ENCODE measurements at places on chromosomes 3 and 15.

DNA sequence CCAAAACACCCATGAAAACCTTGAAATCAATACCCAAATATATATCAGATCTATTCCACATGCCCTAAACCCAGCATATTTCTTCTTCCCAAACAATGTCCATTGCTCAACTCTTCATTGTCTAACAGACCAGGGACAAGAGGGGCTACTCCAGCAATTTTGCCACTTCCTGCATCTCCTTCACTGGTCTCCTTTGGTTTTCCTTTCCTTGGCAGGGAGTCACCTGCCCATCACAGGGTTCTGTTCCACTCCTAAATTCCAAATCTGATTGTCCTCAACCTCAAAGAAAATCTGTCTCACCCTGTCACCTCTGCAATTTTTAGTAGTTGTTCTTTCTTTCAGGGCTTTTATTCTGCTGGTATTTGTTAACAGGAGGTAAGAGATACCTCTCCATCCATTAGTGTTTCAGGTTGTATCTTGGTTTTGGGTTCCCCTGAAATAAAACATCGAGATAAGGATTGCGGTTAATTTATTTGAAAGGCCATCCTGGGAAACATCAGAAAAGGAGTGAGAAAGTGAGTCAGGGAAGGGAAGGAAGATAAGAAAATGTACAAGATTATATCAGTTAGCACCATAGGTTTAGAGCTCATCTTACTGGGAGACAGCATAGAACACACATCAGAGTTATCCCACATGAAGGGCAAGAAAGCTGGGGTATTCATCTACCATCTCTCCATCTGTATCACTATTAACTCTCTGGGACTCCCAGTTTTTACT, 13.6 kb downstream of the ZBED2 start:
- DNase-seq = no peak

DNA sequence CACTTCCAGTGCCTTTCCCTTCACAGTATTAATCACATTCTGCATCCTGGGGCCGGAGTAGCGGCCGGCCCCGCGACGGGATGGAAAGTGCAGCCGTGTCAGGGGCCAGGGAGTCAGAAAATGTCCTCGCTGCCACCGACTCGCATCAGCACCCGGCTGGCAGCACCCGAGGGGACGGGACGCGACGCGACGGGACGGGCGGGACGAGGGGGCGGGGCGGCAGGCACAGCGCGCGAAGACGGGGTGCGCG, 353 bp downstream of the ATG3 start:
- no peak for DNase-seq

DNA sequence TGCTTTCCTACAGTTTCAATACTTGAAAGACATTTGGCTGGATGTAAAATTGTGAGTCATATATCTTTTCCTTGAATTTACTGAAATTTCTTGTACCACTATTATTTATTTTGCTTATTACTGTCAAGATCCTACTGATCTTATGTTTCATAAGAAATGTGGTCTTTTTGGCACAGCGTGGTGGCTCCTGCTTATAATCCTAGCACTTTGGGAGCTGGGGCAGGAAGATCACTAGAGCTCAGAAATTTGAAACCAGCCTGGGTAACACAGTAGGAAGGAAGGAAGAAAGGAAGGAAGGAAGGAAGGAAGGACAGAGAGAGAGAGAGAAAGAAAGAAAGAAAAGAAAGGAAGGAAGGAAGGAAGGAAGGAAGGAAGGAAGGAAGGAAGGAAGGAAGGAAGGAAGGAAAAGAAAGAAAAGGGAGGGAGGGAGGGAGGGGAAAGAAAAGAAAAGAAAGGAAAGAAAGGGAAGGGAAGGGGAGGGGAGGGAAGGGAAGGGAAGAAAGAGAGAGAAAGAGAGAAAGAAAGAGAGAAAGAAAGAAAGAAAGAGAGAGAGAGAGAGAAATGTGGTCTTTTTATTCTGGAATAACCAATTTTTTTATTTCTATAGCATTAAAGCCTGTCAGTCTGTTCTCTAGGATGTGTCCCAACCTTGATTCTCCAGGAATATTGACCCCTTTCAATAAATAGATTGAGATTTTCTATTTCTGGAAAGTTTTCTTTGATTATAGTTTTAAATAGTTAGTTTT, 572.0 kb upstream of the TGFBR2 start:
- DNase-seq = no peak

- peak; percentile 89 for DNase-seq
These were observed 900 bp upstream of the HYAL3 start for GRCh38 chr3:50299929-50300680.

- DNase-seq = peak; percentile 54
These were observed 1.4 kb downstream of the KBTBD13 start for GRCh38 chr15:65077981-65078352.

DNA sequence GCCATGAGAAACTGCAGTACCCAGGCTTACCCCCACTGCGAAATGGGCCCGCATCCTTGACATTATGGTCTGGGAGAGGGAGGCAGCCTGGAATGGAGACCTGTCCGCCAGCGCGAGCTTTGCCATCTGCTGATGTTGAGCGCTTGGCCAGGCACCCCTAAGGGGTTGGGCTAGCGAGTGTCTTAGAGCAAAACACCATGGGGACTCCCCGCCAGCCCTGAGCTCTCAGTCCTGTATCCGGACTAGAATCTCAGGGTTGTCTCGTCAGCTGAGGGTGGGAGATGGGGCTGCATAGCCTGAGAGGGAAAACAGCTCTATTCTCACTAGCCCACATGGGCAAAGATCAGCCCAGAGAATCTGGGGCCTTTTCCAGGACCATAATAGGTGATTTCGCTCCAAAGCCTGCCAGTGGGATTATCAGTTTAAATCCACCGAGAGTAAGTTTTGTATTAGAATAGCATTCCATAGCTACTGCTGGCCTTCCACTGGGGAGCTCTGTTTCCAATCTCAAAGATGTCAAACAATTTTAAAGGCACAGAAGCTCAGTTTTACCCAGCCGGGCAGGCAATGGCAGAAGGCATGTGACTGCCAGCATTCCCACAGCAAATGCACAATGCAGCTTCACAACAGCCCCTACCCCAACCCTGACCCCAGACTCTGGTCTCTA, 167.5 kb upstream of the TPM1 start:
- no peak for DNase-seq

GRCh38 chr3:194200422-194201081, 64.6 kb downstream of the HES1 start:
- DNase-seq = no peak

DNA sequence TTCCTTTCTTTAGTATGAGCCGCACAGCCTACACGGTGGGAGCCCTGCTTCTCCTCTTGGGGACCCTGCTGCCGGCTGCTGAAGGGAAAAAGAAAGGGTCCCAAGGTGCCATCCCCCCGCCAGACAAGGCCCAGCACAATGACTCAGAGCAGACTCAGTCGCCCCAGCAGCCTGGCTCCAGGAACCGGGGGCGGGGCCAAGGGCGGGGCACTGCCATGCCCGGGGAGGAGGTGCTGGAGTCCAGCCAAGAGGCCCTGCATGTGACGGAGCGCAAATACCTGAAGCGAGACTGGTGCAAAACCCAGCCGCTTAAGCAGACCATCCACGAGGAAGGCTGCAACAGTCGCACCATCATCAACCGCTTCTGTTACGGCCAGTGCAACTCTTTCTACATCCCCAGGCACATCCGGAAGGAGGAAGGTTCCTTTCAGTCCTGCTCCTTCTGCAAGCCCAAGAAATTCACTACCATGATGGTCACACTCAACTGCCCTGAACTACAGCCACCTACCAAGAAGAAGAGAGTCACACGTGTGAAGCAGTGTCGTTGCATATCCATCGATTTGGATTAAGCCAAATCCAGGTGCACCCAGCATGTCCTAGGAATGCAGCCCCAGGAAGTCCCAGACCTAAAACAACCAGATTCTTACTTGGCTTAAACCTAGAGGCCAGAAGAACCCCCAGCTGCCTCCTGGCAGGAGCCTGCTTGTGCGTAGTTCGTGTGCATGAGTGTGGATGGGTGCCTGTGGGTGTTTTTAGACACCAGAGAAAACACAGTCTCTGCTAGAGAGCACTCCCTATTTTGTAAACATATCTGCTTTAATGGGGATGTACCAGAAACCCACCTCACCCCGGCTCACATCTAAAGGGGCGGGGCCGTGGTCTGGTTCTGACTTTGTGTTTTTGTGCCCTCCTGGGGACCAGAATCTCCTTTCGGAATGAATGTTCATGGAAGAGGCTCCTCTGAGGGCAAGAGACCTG, 13.2 kb downstream of the GREM1 start:
- DNase-seq = no peak

DNA sequence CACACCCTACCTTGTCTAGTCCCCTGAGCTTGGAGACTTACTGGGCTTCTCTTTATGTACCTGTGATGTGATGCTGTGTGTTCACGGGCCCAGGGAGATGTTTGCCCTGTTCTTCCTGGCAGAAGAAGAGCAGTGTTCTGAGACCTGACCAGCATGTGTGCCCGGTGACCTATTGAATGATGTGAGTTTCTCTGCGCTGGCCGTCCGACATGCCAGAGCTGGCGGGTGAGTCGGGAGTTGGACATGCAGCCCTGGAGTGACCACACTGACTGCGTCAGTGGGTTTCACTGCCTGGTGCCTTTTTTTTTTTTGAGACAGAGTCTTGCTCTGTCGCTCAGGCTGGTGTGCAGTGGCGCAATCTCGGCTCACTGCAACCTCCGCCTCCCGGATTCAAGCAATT, 42.3 kb downstream of the CGNL1 start:
- DNase-seq = no peak

- DNase-seq = peak; percentile 37
These were observed 1.2 kb upstream of the SNAPC5 start for GRCh38 chr15:66498501-66499386.

- no peak for DNase-seq
These were observed 192.8 kb downstream of the UBE3A start for GRCh38 chr15:25245801-25246622.

DNA sequence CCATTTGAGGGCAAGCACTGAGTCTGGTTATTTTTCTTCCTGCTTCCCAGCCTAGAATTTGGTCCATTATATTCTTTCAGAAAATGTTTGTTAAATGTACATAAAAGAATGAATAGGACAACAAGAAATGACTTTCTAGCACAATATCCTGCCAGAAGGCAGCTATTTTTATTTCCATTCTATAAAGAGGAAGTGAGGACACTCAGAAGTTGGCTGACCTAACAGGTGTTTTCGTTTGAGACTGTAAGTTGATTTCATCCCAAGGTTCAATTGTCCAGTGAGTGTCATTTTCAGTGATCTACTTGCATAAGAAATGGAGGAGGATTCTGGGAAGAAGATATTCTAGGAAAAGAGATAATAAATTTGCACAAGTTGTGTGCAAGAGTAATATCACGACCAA, 191.9 kb upstream of the POU1F1 start:
- no peak for DNase-seq

DNA sequence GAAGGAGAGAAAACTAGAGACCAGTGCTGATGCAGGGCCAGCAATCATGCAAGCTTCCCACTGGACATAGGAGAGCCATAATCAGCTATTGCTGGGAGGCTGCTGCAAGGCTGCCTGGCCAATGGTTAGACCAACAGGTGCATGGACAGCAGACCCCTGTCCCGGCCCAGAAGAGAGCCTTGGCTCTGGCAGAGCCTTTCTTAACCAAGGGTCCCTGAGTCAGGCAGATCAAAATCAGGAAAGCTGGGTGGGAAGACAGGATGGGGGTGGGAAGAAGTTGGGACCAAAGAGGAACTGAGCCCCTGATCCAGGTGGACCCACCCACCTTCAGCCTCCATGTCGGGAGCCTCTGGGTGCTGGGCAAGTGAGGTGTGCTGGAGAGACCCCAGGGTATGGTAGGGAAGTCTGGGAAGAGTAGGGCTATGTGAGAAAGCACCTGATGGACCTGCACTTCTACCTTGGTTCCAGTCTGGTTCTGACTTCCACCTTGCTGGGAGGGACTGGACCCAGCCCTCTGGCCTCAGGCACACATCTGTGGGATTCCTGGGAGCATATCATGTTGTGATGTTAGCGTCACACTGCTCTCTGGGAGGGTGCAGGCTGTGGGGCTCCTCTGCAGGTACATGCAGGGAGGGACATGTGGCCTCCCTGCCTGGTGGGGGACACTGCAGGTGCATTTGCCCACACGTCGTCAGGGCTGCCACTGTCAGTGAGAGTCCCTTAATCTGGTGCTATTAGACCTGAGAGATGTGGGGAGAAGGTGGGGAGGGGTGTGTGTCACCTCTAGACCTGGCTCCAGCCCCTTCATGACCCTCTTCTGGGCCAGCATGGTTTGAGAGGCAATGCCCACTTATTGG, 24.7 kb downstream of the KY start:
- no peak for DNase-seq

- DNase-seq = no peak
These were observed 240.0 kb upstream of the ARHGEF26 start for GRCh38 chr3:153881201-153881600.

DNA sequence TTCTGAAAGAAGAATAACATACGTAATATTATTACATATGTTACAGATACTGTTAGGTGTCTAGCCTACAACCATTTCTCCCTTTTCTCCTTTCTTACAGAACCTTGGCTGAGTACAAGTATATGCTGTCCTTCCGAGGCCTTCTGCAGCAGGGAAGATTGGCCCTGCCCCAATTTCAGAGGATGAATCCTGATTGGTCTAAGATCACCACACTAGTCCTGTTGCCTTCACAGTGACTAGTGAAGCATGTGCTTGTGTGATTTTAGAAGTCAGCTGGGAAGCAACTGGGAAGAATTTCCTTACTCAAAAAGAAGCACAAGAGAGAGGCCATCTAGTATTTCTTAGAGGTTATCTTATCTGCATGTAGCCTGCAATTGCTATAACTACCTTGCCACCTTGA, 30.6 kb upstream of the MECOM start:
- no peak for DNase-seq
